ENCODE measurements at places on chromosomes 7 and 10.

DNA sequence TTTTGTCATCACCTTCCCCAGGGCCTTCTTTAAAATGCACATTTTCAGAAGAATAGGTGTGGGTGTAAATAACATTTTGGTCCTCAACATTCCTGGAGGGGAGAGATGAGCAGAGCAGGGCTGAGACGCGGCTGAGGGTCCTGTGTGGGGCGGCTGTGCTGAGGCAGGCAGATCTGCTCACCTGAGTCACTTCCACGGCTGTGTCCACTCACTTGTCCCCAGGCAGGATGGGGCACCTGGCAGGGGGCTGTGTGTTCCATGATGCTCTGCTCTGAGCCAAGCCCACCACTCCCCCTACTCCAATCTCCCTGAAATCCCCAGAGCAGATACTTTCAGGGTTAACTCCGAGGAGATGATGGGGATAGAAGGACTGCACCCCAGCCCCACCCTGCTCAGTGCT lies 93.8 kb downstream of the GLRX3 start:
- DNase-seq, result no peak

DNA sequence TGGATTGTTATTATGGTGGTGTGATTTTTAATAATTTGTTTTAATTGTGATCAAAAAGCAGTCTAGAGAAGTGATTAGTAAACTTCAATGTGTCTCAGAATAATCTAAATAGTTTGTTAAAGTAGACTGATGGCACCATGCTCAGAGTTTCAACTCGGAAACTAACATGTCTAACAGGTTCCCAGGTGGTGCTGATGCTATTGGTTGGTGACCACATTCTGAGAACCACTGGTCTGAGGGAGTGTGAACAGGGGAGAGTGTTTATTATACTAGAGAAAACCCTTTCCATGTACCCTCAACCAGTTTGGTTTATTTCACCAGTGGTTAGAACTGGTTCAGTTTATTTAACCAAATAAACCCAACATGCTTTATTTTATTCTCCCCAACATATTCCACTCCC lies 42.0 kb upstream of the LSM8 start:
- no peak for DNase-seq

DNA sequence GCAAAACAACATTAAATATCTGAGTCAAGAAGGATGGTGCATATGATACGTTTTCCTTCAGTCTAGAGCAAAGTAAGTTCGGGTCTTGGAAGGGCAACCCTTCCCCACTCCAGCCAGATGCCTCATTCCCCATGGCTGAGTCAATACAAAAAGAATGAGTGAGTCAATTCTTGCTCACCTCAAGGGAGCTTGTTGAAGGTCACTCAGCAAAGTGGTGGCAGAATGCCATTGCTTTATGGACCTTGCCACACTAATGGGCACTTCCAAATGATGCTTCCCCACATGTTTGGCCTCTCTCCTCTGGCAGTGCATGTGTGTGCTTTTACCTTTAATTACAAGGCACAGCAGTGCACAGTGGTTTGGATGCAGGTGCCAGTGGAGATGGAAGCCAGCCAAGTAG lies 296.5 kb downstream of the SORCS3 start:
- DNase-seq, result no peak

- DNase-seq, result no peak
Measured at GRCh38 chr10:30979956-30980355, 51.7 kb downstream of the ZNF438 start.

DNA sequence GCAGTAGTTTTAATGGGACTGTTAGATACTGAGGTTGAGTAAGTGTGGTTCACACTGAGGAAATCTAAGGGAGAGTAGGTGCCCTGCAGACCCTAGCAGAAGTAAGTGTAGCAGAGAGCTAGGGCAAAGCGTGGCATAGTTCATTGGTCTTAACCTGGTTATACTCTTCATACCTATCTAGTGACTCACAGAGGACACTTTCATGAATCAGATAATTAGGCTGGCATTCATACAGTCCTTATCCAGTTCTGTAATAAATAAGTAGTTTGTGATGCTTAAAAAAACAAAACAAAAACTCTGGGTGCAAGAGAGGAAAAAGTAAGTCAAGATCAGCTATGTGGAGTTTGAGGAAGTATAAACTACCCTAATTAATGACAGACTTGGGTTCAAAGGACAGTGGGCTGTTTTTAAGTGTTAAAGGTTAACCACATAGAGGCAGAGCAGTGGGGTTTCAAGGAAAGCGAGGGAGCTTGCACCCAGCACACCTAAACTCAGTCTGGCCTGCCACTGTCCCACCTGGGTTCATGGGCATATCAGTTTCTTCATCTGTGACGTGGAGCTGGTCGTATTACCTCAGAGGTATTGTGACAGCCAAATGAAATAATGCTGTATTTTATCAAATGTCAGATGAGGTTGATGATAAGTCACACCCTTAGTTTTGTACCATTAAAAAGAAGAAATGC lies 27.1 kb downstream of the LMTK2 start:
- no peak for DNase-seq

DNA sequence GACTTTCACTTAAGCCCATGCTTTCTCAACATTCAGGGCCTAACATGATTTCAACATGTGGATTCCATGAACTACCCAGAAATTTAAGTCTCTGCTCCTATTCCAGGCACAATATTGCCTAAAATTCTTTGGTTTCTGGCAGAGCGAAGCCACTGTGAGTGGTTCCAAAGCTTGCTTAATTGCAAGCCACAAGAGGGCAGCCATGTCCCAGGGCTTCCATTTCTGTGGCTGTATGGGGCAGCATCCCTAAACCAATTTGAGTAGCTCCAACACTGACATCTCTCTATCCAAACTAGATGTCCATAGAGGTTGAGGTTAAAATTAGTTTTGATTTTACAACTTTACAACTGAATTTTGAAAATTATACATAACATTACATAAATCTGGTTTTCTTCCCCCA lies 56.3 kb upstream of the MDFIC start:
- peak; percentile 20 for DNase-seq

DNA sequence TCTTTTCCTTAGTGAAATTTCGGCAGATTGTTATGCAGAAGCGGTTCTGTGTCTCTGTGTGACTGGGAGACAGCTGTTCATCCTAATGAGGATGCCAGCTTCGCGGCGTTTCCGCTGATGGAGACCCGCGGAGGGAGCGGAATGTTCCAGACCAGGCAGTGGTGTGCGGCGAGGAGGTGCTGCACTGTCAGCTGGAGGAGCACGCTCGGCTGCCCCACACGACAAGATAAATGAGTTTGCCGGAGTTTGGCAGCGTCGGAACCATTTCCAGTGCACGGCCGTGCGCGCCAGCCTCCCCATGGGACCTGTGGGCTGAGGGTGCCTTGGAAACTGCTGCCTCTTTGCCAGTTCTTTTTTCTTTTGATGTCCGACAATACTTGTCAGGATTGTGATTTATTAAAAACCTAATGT lies 64.6 kb downstream of the WDR37 start:
- DNase-seq, result no peak

GRCh38 chr10:84391326-84391725 lies 62.9 kb downstream of the CCSER2 start:
- no peak for DNase-seq

DNA sequence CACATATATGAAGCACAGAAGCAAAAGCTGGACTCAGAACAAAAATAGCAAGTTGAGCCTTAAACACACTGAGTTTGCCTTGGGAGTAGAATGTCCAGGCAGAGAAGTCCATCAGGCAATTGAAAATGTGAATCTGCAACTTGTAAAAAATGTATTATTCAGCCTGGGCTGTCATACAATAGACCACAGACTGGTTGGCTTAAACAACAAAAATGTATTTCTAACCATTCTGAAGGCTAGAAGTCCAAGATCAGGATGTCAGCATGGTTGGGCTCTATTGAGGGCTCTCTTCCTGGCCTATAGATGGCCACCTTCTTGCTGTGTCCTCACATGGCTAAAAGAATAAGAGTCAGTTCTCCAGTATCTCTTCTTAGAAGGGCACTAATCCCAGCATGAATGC lies 76.5 kb upstream of the CAPZA2 start:
- DNase-seq, result no peak

DNA sequence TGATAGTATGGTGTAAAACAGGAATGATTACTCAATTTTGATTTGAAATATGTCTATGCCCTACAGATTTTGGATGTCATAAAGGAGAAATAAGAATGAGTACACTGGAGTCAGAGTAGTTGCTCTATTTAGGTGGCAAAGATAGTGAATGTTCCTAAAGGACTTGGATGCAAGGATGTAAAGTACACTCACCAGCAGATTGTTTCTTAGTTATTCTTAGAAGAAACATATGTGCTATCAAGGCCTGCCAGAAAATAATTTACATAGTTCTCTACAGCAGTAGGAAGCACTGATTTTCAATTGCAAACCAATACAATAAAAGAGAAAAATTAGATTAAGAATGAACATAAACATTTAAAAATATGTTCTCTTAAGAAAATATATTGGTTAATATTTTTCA lies 259.4 kb downstream of the PPP1R3A start:
- no peak for DNase-seq

DNA sequence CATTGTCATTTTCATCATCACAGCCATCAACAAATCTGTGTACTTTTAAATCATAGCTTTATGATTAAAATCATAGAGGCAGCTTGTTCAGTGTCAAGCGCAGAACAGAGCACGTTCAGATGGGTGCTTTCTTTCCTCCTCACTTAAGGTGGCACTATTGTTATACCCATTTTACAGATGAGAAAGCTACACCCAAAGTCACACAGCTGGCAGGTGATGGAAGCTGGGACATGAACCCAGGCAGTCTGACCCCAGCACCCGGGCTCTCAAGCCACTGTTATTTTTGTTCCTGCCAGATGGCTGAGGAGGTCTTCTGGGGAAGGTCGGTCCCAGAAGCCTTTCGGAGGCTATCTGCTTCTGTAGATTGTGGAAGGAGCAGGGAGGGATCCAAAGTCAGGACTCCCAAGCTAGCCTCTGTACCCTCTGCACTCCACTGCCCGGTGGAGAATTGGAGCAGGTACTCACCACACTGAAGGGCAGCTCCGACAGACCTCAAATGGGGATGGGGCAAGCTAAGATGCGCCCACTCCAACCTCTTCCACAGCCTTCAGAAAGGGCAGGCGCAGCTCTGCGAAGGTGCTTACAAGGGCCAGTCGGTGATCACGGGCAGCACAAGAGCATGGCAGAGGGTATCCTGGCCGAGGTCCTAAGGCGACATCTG lies 610 bp downstream of the AVPI1 start:
- no peak for DNase-seq

- DNase-seq, result peak; percentile 23
Measured at GRCh38 chr7:117110480-117111315, 157.4 kb downstream of the ST7 start.

GRCh38 chr10:23490115-23490514 lies 51.2 kb downstream of the OTUD1 start:
- no peak for DNase-seq

DNA sequence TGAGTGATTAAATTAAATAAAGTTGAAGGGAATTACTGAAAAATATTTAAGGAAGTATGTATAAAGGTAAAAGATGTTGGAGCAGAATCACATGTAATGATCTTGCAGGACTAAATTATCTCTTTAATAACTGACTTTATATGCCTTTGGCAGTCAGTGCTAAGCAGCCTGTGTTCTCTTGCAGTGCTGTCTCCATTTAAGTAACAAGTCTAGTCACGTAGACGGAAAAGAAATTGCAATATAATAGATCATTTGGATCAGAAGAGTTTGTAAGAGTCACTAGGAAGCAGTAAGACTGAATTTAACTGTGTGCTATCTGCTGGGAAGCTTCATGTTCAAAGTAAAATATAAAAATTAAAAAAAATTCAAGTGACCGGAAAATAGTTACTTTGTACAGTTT lies 21.4 kb downstream of the BZW2 start:
- DNase-seq, result no peak

DNA sequence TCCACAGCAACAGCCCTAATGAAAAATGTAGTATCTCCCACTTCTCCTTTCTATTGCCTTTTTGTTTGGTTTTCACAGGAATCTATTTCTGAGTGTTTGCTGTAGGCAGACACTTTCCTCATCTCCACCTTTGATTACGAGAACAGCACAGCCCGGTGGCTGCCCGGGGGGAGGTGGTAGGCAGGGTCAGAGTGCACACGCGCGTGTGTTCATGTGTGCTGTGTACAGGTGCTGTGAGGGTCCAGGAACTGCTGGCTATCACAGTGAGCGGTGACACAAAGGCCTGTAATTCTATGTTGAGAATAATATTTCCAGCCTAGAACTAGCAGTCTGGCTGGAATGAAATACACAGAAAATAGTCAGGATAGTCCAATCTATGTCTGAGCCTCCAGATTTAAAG lies 212.8 kb downstream of the ADARB2 start:
- no peak for DNase-seq

DNA sequence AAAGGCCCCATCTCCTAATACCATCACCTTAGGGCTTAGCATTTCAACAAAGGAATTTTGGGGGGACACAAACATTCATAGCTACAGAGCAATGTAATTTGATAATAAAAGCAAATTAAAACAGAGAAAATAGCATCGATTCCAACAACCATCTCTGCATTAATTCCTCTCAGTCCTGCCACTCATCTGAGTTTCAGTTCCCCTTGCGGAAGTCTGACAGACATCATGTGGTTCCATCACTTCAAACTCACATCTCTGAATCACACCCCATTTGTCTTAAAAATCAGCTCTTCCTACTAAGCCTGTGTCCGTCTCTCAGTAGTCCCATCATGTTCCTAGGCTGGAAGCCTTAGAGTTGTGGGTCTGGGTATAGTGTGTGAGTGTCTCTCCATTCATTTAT lies 3.6 kb downstream of the ADCK2 start:
- no peak for DNase-seq

GRCh38 chr10:88477343-88478085 lies 105.6 kb downstream of the RNLS start:
- DNase-seq, result no peak
